ENCODE measurements at places on chromosomes 1 and 21.

DNA sequence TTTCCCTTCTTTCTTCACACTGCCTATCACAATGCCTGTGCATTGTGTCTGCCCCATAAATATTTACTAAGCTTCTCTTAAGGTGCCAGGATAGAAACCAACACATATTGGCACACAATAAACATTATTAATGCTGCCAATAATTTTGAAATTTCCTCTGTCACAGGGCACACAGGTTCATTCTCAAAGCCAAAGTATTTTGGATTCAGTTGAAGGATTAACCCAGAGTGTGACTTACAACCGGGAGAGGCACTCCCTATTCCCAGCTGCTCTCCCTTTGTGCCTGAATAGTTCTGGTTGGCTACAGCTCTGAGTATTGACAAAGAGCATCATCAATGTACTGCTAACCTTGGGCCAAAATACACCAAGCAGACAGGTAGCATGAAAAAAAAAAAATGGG lies 46.6 kb upstream of the ATP1A1 start:
- H3K4me1 ChIP-seq = peaks cover 11% of the 10 kb centered on the region
- no peak for DNase-seq
- no peak overlapping the region for H3K27ac ChIP-seq
- H3K36me3 ChIP-seq = no peaks in the 10 kb centered on the region
- no peaks in the 10 kb centered on the region for H3K27me3 ChIP-seq

DNA sequence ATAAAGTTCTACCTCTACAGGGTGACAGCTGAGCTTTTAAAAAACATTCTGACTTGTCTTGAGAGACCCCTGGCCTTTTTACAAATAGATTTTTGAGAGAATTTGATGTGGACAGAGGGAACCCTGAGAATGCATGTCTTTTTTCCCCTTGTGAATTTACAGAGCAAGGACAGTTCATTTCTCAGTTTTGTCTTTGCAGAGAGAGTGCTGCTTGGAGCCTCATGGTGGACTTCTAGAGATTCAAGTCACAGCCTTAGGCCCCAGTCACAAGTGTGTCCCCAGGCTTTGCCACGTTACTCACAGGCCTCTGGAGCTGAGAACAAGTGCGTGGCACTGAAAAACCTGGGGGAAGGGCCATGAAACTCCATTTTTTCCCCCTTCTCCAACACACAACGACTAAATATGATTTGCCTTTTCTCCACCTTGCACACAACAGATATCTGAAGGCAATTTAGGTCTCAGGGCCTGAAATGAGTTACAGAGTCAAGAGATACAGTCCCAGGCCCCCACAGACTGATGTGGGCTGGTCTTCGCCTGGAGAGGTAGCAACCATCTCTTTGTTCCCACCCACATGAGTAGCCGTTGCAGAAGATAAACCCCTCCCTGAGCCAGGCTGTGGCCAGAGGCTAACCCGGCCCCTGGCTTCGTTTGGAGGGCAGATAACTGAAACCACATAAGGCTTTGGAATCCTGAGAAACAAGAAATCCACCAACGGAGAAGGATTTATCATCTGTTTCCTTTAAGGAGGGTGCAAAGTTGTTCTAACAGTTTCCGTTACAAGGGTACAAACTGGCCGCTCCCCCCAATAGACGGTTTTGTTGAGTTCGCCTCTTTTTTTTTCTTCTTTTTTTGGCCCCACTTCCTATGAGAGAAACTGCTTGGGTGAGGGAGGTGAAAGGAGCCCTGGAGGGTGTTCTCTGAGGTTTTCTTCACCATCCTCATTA lies 1.0 kb upstream of the PIGV start:
- peak overlapping the region; percentile 99 for H3K27ac ChIP-seq
- H3K4me1 ChIP-seq = peaks cover 45% of the 10 kb centered on the region
- no peaks in the 10 kb centered on the region for H3K27me3 ChIP-seq
- H3K4me3 ChIP-seq = peak overlapping the region; percentile 93
- peaks cover 16% of the 10 kb centered on the region for H3K36me3 ChIP-seq
- DNase-seq = peak; percentile 40

DNA sequence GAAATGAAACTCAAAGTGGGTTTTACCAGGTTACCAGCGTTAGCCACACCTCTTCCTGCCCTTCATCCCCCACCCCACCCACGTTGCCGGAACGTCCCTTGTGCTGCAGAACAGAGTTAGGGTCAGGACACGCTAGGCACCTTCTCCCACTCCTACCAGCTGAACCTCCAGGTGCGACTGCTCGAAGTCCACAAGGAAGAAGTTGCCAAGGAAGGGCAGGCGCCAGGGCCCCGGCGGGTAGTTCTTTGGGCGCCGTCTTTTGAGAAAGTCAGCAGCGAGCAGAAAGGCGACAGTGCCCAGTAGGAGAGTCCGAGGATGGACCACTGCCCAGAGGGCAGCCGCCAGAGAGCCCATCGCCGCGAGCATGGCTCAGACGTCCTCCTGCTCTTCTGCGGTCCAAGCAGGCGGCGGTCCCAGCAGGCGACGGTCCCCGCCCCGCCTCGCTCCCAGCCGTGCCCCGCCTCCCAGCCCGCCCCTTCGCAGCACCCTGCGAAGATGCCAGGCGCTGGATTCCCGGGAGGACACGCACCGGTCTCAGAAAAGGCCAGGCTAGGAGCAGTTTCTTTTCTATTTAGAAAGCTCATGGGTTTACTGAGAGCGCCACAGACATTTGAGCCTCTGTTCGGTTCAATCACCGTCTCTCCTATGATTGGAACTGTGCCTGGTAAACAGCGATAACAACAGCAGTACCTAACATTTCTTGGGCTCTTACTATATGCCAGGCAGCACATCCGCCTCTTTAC lies at the start of gene CYP2J2:
Gene CYP2J2 (minus strand): TSS at position 393 of the 743 bp plus-strand sequence. CDS start 27 bp downstream, at position 366.
- H3K36me3 ChIP-seq = peaks cover 5% of the 10 kb centered on the region
- peaks cover 16% of the 10 kb centered on the region for H3K27me3 ChIP-seq

- no peak for DNase-seq
- no peaks in the 10 kb centered on the region for H3K36me3 ChIP-seq
- H3K27me3 ChIP-seq = no peaks in the 10 kb centered on the region
- no peak overlapping the region for H3K27ac ChIP-seq
- no peak overlapping the region for H3K4me3 ChIP-seq
These were observed 16.1 kb downstream of the RGS4 start for GRCh38 chr1:163085041-163085903.

DNA sequence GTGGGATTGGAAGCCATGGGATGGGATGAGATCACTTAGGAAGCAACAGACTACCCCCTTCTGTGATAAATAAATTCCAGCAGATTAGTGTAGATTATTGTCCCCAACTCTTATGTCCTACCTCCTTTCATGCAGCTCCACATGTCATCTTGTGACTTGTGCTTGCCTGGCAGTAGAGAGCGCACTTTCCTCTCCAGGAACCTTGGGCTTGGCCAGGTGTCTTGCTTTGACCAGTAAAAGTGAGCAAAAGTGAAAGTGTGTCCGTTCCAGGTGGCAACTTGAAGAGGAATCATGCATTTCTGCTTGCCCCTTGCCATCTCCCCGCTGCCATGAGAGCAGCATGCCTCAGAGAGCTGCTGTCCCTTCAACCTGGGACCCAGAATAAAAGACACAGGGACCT lies 122.9 kb upstream of the ERG start:
- DNase-seq = no peak
- no peaks in the 10 kb centered on the region for H3K36me3 ChIP-seq
- H3K4me1 ChIP-seq = no peaks in the 10 kb centered on the region
- H3K27ac ChIP-seq = no peak overlapping the region
- H3K4me3 ChIP-seq = no peak overlapping the region

DNA sequence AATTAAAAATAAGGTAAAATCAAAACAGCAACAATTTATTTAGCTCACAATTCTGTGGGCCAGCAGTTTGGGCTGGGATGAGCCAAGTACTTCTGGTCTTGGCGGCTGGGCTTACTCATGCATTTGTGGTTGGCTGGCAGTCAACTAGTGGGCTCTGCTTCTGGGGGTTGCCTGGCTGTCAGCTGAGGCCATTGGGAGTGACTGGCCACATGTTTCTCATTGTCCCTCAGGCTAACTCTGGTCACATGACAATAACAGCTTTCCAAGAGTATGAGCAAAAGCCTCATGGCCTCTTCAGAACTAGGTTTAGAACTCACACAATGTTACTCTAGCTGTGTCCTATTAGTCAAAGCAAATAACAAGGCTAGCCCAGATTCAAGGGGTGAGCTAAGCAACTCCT lies 15.6 kb upstream of the CHIA start:
- no peaks in the 10 kb centered on the region for H3K36me3 ChIP-seq
- H3K27me3 ChIP-seq = peaks cover 47% of the 10 kb centered on the region
- no peak for DNase-seq

- DNase-seq = no peak
- H3K4me3 ChIP-seq = no peak overlapping the region
- H3K4me1 ChIP-seq = no peaks in the 10 kb centered on the region
These were observed 121.0 kb upstream of the TSPAN2 start for GRCh38 chr1:115210302-115210711.

- no peak for DNase-seq
These were observed 52.6 kb downstream of the GLIS1 start for GRCh38 chr1:53686091-53686964.

GRCh38 chr21:14592296-14593000 lies 46.3 kb upstream of the SAMSN1 start:
- H3K4me3 ChIP-seq = no peak overlapping the region
- H3K27me3 ChIP-seq = no peaks in the 10 kb centered on the region
- peaks cover 9% of the 10 kb centered on the region for H3K4me1 ChIP-seq
- no peak for DNase-seq
- no peak overlapping the region for H3K27ac ChIP-seq

DNA sequence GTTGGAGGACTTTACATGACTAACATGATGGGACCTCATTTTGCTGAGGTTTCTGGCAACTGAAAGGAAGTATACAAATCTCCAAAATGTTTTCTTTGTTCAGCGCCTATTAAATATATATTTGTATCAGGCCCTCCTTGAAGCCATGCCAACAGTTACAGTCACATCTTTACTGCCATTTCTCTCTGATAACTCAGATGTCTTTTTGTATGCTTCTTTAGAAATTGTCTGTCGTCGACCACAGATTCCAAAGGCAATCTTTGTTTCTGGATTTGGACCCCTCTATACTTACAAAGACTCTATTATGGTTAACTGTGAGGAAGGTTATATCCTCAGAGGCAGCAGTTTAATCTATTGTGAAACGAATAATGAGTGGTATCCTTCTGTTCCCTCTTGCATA lies 69.4 kb downstream of the C4BPA start:
- no peak overlapping the region for H3K4me3 ChIP-seq
- peaks cover 2% of the 10 kb centered on the region for H3K36me3 ChIP-seq
- H3K27me3 ChIP-seq = no peaks in the 10 kb centered on the region
- H3K4me1 ChIP-seq = peaks cover 20% of the 10 kb centered on the region
- H3K27ac ChIP-seq = no peak overlapping the region

- peaks cover 51% of the 10 kb centered on the region for H3K36me3 ChIP-seq
- H3K27ac ChIP-seq = peak overlapping the region; percentile 37
- no peak overlapping the region for H3K4me3 ChIP-seq
- no peaks in the 10 kb centered on the region for H3K27me3 ChIP-seq
- DNase-seq = no peak
These were observed 43.3 kb upstream of the LPAR3 start for GRCh38 chr1:84936116-84936810.

DNA sequence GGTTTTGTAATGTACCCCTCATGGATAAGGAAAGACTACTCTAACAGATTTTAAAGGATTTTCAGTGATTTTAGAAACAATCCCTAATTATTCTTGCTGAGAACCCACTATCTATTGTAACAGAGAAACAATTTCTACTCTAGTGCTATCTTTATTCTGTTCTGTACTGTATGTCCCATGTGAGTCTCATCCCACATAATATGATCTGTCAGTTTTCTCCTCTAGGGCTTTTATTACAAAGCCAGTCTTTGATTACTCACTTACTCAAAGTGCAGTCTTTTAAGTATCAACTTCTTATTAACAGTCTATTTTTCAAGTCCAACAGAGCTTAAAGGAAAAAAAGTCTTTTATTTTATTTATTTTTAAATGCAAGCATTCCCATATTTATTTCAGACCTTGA lies 54.8 kb downstream of the CTH start:
- H3K4me1 ChIP-seq = no peaks in the 10 kb centered on the region
- no peak for DNase-seq
- H3K36me3 ChIP-seq = no peaks in the 10 kb centered on the region
- no peak overlapping the region for H3K27ac ChIP-seq
- H3K4me3 ChIP-seq = no peak overlapping the region

GRCh38 chr1:209549443-209550205 lies 33.9 kb upstream of the CAMK1G start:
- no peak overlapping the region for H3K27ac ChIP-seq
- H3K4me3 ChIP-seq = no peak overlapping the region
- H3K36me3 ChIP-seq = no peaks in the 10 kb centered on the region
- peaks cover 30% of the 10 kb centered on the region for H3K27me3 ChIP-seq
- DNase-seq = no peak
- H3K4me1 ChIP-seq = no peaks in the 10 kb centered on the region

- H3K36me3 ChIP-seq = peaks cover 23% of the 10 kb centered on the region
- DNase-seq = no peak
- H3K27me3 ChIP-seq = peaks cover 8% of the 10 kb centered on the region
These were observed 863 bp downstream of the FH start for GRCh38 chr1:241518476-241519307.

GRCh38 chr1:78864175-78864574 lies 142.4 kb downstream of the ADGRL4 start:
- no peaks in the 10 kb centered on the region for H3K36me3 ChIP-seq
- H3K4me1 ChIP-seq = no peaks in the 10 kb centered on the region
- H3K27me3 ChIP-seq = no peaks in the 10 kb centered on the region
- no peak overlapping the region for H3K27ac ChIP-seq
- no peak overlapping the region for H3K4me3 ChIP-seq
- no peak for DNase-seq

- peaks cover 42% of the 10 kb centered on the region for H3K4me1 ChIP-seq
- H3K36me3 ChIP-seq = no peaks in the 10 kb centered on the region
- H3K27me3 ChIP-seq = no peaks in the 10 kb centered on the region
- peak overlapping the region; percentile 73 for H3K27ac ChIP-seq
- peak; percentile 81 for DNase-seq
These were observed 28.5 kb upstream of the KCNA2 start for GRCh38 chr1:110634455-110635311.

- no peaks in the 10 kb centered on the region for H3K36me3 ChIP-seq
- H3K27me3 ChIP-seq = peaks cover 9% of the 10 kb centered on the region
- H3K4me3 ChIP-seq = peak within 1 kb of the TSS; percentile 95
- peak; percentile 42 for DNase-seq
These were observed at the start of gene S100A10 for GRCh38 chr1:151993734-151994496. Gene S100A10 (minus strand): TSS chr1:151993859. CDS start chr1:151986230, 7,629 bp downstream.

DNA sequence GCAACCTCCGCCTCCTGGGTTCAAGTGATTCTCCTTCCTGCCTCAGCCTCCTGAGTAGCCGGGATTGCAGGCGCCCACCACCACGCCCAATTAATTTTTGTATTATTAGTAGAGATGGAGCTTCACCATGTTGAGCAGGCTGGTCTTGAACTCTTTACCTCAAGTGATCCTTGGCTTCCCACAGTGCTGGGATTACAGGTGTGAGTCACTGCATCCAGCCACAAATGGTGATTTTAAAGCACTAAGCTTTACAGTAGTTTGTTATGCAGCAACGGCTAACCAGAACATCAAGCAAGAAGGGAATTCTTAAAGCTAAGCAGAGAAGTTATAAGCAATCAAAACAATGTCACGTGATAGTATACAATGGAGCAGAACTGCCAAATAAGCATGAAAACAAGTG lies 65.7 kb downstream of the NVL start:
- H3K4me1 ChIP-seq = peaks cover 9% of the 10 kb centered on the region
- H3K27me3 ChIP-seq = no peaks in the 10 kb centered on the region
- peak overlapping the region; percentile 21 for H3K27ac ChIP-seq

- no peaks in the 10 kb centered on the region for H3K4me1 ChIP-seq
- DNase-seq = no peak
- H3K27ac ChIP-seq = no peak overlapping the region
- H3K4me3 ChIP-seq = no peak overlapping the region
- peaks cover 11% of the 10 kb centered on the region for H3K27me3 ChIP-seq
These were observed 70.1 kb upstream of the TMPRSS2 start for GRCh38 chr21:41578083-41578482.
